OCI-LY7 (cell line): ENCODE measurements at places on chromosomes 4 and X. TPM values are rescaled to one million over a fixed set of nuclear protein-coding genes. Genes with fewer than 3 reads are reported as not detected.
A peak's percentile ranks its signal among the peaks of the same experiment; 100 is the strongest.

SPANXN3 gene
- total RNA-seq, result not detected in 2 replicates

AREG gene
- total RNA-seq, result not detected in 2 replicates

UFSP2 gene
- 30.9 and 37.6 TPM in 2 replicates for total RNA-seq

MBNL3 gene
- 73.9 and 86.6 TPM in 2 replicates for total RNA-seq

BRS3 gene
- not detected in 2 replicates for total RNA-seq

STBD1 gene
- total RNA-seq, result not detected in 2 replicates

PPP3CA gene
- total RNA-seq, result 13.6 and 15.1 TPM in 2 replicates

CXCL13 gene
- total RNA-seq, result not detected in 2 replicates

MAGEC3 gene
- not detected in 2 replicates for total RNA-seq

RHOXF2 gene
- not detected in 2 replicates for total RNA-seq

FOXR2 gene
- not detected in 2 replicates for total RNA-seq

ELK1 gene
- total RNA-seq, result 49.7 and 51.0 TPM in 2 replicates

GRCh38 chr4:65370709-65371108, 299.6 kb downstream of the EPHA5 start:
- DNase-seq, result no peak

DNA sequence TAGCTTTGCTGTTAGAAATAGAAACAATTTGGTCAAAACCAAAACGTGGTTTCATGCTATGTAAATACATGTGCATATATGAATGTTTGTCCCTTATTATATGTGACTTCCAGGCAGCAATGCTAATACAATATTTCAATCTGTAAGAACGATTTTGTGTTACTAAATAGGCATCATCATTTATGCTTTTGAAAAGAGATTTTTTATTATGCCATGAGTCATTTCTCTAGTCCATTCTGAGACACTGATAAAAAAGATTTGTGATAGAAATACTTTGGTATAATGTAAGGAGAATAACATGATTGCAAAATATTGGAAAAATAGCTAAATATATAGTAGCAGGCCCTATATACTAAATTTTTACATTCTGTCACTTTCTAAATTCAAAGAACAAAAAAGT, 28.9 kb downstream of the SYNPO2 start:
- DNase-seq, result no peak

DNA sequence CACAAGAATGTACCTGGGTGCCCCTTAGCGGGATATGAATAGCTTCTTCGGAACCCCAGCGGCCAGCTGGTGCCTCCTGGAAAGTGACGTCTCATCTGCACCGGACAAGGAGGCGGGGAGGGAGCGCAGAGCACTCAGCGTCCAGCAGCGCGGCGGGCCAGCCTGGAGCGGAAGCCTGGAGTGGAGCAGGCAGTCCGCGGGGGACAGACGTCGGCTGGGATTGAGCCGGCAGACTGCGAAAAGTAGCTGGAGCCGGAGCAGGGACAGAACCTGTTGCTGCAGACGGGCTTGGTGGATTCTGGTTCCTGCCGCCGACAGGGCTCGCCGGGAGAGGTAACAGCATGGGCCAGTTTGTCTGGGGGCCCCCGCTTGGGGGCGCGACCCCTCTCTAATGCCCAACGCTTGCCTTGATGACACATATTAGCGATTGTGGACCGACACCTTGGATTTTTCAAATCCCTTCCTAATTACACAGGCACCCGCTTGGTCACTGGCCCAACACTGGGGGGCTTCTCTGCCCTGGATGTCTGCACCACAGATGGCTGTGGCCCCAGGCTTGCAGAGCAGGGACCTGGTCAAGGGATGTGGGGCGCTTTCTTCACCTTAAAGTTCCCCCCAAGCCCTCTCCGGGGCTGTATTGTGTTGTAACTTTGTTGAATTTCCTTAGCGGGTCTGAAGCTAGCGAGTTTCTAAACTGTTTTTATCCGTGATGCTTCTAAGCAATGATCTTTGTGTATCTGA, at the start of gene NPFFR2:
Gene NPFFR2, plus strand, starts transcription at position 133 of the 741 bp plus-strand sequence. CDS start 96,592 bp downstream, outside the sequence.
- DNase-seq, result no peak

DNA sequence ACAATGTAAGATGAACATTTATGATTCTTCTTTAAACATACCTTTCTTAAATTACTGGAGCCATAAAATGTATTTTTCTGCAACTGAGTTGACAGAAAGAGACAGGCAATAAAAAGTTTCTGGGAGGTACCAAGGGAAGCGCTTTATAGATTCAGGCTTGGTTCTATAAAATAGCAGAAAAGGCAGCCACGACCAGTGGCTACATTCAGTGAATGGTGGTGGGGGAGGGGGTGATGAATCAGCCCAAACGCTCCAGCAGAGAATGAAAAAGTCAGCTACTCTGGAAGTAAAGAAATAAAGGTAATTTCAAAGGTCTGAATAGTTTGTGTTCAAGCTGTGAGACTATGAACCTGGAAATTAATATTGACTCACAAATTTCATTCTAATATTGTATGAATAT, 456.1 kb downstream of the KCTD8 start:
- no peak for DNase-seq

DNA sequence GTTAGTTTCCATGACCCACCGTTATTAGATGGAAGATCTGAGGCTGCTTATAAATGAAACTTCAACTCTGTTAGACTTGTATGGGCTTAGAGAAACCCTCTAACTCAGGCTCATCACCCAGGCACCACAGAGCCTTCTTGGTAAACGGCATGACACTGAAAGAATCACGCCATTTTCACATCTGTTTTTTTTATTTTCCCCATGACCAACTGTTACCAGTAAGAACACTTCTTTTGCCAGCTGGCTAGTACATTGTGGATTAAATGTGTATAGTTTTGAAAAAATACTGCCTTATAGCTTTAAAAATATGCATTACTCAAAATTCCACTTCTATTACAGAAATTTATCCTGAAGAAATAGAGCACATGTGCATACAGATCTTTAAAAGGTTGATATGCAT, 48.0 kb upstream of the APELA start:
- no peak for DNase-seq

GRCh38 chrX:139290310-139290709, 240.2 kb upstream of the F9 start:
- DNase-seq, result no peak

- no peak for DNase-seq
Observed at GRCh38 chr4:161256716-161257115, 907.1 kb downstream of the FSTL5 start.

DNA sequence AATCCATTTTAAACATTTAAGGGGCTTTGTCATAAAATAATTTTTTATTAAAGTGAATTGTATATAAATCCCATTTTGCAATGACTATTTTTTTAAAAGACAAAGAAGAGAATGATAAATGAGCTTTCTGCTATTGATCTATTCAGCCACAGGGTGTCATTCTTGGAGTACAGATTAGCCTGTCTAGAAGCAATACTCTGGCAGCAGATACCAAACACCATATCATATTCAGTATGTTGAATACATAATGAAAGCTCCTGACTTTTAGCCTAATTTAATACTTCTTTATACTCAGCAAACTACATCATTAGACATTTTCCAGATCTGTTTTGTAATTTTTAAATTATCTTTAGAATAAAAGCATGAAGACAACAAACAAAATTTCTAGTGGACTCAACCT, 496.3 kb downstream of the PDGFC start:
- no peak for DNase-seq

GRCh38 chr4:184284336-184284690, 66.6 kb upstream of the ENPP6 start:
- peak; percentile 43 for DNase-seq

DNA sequence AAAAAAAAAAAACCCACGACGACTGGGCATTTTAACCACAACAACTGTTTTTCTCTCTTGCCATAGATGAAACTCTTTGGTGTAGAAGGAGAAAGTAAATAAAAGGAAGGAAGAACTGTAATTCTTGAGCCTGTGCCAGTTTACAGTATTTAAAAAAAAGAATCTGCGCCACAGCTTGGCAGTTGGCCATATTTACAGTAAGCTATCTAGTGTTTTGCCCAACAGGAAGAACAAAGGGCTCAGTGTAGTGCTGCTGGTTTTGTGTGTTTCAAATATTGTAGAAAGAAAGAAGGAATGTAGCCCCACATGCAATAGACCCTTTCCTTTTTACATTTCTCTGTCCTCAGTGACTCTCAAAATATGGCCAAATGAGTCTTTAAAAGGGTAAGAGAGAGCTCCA, 66.1 kb downstream of the NR3C2 start:
- no peak for DNase-seq

DNA sequence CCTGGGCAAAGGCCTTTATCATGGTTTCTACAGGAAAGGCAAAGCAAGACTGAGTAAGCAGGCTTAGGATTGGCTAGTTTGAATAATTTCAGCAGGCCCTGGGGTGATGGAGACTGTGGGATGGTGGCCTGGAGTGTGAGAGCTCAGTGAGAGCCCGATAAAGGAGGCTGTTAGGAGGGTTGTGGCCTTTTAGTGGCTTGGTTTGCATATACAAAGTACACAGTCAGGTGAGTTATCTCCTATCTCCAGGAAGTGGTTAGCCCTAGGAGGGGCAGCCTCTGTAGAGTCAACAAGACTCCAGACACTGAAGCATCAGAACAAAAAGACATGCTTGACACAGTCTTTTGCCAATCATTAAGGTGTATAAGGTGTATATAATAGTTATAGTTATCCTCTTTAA, 157.2 kb downstream of the CFAP299 start:
- DNase-seq, result peak; percentile 27

- no peak for DNase-seq
Observed at GRCh38 chrX:4825550-4825949, 1112.1 kb upstream of the PRKX start.

GRCh38 chrX:109844986-109845385, 111.9 kb upstream of the ACSL4 start:
- no peak for DNase-seq

DNA sequence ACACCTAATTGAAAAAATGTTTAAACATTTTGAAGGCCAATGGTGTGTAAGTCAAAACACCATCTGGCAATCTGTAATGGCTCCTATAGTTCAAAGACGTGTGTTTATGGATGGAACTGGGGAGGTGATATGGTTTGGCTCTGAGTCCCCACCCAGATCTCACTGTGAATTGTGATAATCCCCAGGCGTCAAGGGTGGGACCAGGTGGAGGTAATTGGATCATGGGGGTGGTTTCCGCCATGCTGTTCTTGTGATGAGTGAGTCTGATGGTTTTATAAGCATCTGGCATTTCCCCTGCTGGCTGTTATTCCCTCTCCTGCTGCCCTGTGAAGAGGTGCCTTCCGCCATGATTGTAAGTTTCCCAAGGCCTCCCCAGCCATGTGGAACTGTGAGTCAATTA, 52.2 kb downstream of the ADRA2C start:
- DNase-seq, result no peak

DNA sequence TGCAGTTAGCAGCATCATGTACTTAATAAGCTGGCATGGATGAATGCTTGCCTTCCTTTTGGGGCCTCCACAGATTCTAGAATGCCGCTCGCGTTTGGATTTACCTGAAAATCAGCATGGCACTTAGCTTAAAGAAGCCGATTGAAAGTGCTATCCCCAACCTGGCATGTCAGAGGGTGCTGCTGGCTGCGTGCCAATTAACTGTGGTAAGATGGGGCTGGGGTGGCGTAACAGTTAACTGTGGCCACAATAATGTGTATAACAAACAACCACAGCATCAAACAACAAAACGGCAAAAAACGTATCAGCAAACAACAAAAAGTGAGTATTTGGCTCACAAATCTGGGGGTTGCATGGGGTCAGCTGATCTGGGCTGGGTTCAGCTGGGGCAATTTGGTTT, 70.5 kb downstream of the CBLL2 start:
- no peak for DNase-seq

- no peak for DNase-seq
Observed at GRCh38 chr4:39429476-39430334, 23.0 kb downstream of the KLB start.

DNA sequence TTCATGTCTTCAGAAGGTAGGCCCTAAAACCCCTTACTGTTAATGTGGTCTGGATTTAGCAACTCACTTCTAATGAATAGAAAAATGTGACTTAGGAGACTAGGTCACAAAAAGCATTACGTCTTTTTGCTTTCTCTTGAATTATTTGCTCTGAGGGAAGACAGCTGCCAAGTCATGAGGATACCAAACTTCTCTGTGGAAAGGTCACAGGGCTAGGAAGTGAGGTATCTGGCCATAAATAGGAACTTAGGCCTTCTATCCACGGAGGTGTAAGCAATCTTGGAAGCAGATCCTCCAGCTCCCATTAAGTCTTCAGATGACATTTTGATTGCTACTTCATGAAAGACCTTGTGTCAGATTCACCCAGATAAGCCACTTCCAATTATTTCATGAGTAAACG, 120.6 kb downstream of the JADE1 start:
- DNase-seq, result no peak

- no peak for DNase-seq
Observed at GRCh38 chrX:6169407-6169806, 59.3 kb downstream of the NLGN4X start.

GRCh38 chr4:142036795-142037583, 400.6 kb downstream of the IL15 start:
- DNase-seq, result no peak

DNA sequence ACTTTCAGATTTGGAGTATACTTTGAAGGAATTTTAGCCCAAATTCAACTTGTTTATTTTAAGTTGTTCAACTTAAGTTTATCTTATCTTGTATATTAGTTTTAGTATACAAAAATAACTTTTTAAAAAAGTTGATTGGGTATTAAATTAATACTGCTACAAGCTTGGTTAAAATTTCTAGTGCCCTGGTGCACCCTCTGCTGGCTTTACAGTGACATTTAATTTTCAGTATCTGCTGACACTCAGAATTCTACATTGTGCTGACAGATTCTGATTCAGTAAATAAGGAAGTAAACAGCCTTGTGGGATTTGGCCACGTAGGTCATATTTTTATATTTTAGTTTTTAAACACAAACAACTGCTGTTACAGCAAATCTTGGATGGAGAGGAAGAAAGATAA, 2.9 kb downstream of the EDA start:
- peak; percentile 56 for DNase-seq

GRCh38 chrX:100645106-100645505, 1.1 kb downstream of the SRPX2 start:
- DNase-seq, result no peak

GRCh38 chrX:121307449-121307848, 260.0 kb downstream of the GLUD2 start:
- no peak for DNase-seq

DNA sequence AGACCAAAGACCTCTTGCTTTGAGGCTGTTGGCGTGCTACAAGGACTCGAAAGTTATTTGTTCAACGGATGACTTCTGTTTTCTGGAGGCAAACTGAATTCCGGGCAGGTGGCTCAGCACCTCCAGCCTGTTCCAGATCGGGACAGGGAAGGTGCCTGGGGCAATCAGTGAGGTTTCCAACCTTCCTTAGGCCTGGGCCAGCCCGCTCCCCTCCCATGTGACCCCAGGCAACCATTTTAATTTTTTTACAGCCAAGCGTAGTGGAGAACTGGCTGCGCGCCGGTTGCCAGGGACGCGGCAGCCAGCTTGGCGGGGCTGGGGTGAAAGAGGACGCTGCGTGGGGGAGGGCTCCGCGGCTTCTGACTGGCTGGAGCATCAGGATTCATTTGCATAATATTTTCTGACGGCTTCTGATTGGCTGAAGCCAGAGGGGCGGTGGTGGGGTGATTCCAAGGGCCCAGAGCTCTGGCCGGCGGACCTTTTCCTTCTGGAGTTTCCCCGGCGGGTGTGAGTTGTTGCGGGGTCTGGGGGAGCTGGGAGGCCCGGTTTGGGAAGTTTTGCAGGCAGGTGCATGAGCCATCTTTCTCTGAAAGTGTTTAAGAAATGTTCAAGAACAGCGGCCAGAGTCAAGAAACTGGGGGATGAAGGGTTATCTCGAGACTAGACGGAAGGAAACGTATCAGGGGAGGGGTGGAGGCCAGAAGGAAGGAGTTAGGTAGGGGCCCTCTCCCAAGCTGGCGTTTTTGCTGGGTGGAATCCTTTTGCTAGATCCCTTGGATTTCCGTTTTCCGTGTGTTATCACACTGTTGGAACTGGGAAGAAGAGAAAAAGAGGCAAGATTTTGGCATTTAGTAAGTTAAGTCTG, at the start of gene MID1IP1:
Gene MID1IP1, plus strand, starts transcription at position 479 of the 865 bp plus-strand sequence. CDS start 3,488 bp downstream, outside the sequence.
- peak; percentile 88 for DNase-seq

GRCh38 chr4:161907590-161907955, 256.2 kb downstream of the FSTL5 start:
- DNase-seq, result no peak
